ENCODE measurements at places on chromosomes 13 and 19.

DNA sequence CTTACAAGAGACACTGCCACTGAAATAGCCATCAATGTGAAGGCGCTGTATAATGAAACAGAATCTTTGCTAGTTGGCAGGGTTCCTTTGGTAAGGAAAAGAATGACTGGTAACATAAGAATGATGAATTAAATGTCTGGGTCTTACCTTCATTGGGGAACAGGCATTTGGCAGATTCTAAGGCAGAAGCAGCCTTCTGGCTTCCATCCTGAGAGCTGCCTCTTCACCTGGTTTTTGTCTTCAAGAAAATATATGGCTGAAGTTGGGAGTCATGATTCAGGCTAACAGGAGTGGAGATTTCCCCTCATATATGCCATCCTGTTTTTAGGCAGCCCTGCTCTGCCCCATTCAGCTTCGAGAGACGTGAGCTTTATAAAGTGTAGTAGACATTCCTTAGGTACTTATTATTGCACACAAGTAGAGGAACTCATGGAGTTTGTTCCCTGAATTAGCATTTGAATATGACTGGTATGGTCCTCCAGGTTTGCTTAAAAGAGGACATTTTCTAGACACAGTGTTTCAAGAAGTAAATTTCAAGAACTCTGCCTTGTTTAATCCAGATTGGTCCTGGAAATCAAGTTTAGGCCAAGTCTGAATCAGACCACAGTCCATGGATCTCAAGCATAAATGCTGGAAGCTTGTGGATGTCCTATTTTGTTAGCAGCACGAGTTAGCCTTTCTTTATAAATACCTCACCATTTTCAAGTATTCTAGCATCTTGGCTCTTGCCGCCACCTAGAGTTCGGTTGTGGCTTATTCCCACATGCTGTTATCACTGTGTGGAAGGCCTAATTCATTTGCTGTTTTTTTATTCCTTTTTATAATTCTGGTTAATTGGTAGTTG lies 56.2 kb upstream of the AKAP11 start:
- peak; percentile 56 for DNase-seq

DNA sequence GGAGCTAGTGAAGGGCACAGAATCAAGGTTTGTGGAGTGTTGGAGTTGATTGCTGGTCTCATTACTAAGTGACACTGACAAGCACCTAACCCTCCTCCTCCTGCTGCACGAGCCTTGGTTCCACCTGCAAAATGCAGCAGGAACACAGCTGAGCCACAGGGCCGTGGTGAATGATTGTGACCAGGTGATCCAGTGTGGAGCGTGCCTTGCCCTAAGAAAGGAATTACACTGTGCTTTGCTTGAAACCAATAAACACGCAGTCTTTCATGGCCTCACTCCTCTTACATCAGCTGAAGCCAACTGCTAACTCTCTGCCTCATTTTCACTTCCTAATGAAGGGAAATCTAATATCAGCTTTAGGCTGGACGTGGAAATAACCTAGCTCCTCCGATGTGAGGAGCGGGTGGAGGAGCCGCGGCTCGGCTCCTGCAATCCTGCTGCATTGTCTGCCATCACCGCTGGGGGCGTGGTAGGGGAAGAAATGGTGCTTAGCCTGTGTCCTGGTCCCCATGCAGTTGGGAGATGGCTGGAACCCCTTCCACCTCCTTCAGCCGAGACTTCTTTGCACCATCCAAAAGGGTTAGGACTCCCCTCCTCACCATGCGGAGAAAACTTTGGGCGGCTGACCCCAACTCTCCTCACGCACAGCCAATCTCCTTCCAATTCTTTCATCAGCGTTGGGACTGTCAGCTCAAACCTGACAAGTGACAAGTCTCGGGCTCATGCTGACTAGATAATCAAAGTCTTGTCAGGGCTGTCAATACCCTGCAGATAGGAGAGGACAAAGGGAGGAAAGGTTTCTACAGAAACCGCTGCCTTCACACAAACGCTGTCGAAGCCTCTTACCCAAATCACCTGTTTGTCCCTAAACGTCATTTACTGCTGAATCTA lies 427.9 kb downstream of the ZNF536 start:
- peak; percentile 46 for DNase-seq

DNA sequence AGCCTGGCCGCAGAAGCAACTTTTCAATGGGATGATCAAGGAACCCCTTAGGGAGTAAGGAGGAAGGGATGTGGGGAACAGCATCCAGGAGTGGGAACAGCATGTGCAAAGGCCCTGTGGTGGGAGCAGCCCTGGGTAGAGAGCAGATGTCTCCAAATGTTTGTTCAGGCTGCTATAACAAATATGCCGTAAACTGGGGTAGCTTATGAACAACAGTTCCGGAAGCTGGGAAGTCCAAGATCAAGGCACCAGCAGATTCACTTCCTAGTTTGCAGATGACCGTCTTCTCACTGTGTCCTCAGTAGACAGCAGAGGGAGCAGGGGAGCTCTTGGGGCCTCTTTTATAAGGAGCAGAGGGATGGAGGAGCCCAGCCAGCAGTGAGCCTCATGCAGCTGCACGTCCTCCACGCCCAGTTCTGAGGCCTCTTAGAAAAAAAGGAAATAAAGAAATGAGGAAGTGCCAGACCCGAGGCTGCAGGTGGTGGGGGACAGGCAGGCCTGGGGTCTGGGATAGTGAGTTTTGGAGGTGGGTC lies 4.2 kb upstream of the LRRC25 start:
- DNase-seq: peak; percentile 21

- DNase-seq: no peak
These were observed 52.2 kb downstream of the SPATA13 start for GRCh38 chr13:24212674-24213073.

- DNase-seq: peak; percentile 48
These were observed 5.3 kb upstream of the PTPRS start for GRCh38 chr19:5345895-5346386.

Data from activated CD8-positive, alpha-beta T cell treated with anti-CD3 and anti-CD28 coated beads for 36 hours (primary cell).